Esophagus muscularis mucosa (tissue), 4 donors: ENCODE measurements at places on chromosomes 2 and 18. TPM values are rescaled to one million over a fixed set of nuclear protein-coding genes. Genes with fewer than 3 reads are reported as not detected.

Gene CYTIP
- 14.1 TPM for total RNA-seq

Gene GTF2A1L
- 39.5 TPM for total RNA-seq

Gene POTEJ
- total RNA-seq: not detected

Gene PELI1
- 21.9 TPM for total RNA-seq

Gene COLEC12
- total RNA-seq: 36.4 TPM

Gene BMP10
- total RNA-seq: not detected

Gene PPP4R1
- 129 TPM for total RNA-seq

- H3K27me3 ChIP-seq: no peaks in the 10 kb centered on the region
- no peak for DNase-seq
- H3K27ac ChIP-seq: peak overlapping the region; percentile 3
- no peak overlapping the region for H3K4me3 ChIP-seq
- H3K4me1 ChIP-seq: no peaks in the 10 kb centered on the region
Observed at GRCh38 chr2:1492711-1493430, 79.6 kb downstream of the TPO start.

DNA sequence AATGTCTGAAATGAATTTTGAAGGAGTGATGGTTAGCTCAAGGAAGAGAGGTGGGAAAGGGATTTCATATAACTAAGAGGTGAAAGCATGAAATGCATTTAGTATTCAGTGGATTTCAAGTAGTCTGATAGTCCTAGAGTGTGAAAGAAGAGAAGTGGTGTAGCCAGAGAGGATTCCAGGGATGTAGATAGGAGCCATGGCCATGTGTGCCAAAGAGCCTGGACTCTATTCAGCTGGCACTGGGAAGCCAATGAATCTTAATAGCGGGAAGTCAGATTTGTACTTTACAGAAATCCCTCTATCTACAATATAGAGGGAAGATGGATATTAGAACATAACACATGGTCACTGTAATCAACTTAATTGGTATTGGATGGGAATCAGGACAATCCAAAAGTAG is 8.3 kb upstream of the BOLL start:
- H3K36me3 ChIP-seq: no peaks in the 10 kb centered on the region
- no peak for DNase-seq
- no peak overlapping the region for H3K4me3 ChIP-seq
- no peaks in the 10 kb centered on the region for H3K4me1 ChIP-seq
- no peak overlapping the region for H3K27ac ChIP-seq

GRCh38 chr18:67919316-67919715 is 402.8 kb upstream of the DSEL start:
- no peaks in the 10 kb centered on the region for H3K4me1 ChIP-seq
- no peak for DNase-seq
- no peaks in the 10 kb centered on the region for H3K27me3 ChIP-seq
- H3K27ac ChIP-seq: no peak overlapping the region

DNA sequence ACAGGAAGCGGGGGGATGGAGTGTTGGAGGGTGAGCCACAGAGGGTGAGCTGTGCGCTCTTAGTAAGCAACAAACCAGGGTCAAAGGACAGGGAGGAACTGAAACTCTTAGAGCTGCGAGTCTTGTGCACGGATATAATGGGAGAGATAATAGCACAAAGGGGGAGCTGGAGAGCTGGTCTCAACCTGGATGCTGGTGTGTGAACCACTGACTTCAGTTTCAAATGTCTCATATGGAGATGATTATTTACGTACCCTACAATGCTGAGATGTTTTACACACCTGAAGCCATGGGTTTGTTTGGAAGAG is 35.9 kb downstream of the PTGR3 start:
- no peaks in the 10 kb centered on the region for H3K27me3 ChIP-seq
- peaks cover 9% of the 10 kb centered on the region for H3K4me1 ChIP-seq
- H3K27ac ChIP-seq: no peak overlapping the region

DNA sequence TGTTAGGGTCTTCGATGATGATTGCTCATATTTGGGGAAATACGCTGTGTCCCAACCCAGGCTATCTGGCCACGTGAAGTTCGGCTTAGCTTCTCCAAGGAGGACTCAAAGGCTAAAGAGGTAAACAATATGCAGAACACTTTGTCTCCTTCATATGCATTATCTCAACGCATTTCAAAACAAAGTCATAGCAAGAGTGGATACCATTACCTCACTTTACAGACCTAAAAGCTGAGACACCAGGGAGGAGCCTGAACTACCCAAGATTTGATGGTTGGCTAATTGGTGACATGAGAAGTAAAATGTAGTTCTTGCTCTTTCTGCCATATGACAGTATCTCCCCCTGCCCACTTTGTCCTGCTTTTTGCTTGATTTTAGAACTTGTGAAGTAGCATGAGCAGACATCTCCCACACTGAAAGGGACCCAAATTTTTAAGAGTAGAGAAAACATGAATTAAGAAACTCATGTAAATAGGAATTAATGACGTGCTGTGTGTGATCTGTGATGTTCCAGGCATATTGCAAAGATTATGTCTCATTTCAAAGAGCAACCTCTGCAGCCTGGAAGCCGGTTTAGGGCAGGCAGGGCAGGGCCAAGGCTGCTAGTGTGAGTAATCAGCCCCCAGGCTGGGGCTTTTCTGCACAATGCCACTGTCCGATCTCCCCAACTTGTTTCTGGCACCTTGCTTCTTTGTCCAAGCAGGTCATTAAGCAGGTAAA is 144.5 kb downstream of the BCL11A start:
- H3K4me3 ChIP-seq: no peak overlapping the region
- H3K27me3 ChIP-seq: no peaks in the 10 kb centered on the region
- DNase-seq: no peak
- no peak overlapping the region for H3K27ac ChIP-seq
- H3K4me1 ChIP-seq: no peaks in the 10 kb centered on the region

DNA sequence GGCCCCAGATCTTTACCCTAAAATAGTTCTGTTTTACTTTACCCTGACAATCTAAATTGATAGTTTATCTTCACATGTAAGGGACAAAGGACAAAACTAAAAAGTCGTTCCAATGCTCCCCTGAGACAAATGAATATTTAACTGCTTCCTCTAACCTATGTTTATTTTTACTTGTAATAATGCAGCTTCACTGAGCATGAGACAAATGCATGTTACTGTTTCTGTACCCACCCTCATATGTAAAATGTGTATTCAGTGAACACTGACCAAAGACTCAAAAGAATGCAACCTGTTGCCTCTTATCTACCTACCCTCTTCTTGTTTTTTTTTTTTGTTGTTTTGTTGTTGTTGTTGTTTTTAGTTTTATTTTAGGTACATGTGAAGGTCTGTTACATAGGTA is 1570.9 kb upstream of the SLC39A10 start:
- no peaks in the 10 kb centered on the region for H3K4me1 ChIP-seq
- H3K4me3 ChIP-seq: no peak overlapping the region
- H3K27me3 ChIP-seq: no peaks in the 10 kb centered on the region
- H3K36me3 ChIP-seq: no peaks in the 10 kb centered on the region

DNA sequence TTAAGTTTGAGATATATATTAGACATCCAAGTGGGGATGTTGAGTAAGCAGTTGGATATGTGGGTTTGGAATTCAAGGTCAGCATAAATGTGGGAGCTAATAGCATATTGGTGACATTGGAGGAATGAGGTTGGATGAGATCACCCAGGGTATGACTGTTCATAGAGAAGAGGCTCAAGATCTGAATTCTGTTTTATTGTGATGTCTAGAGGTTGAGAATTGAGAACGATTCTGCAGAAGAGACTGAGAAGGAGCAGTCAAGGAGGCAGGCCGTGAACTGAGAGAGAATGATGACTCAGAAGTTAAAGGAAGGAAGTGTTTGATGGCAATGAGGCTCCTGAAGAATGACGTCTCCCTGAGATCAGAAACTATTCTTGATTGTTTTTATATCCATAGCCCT is 5.9 kb downstream of the SERPINB11 start:
- H3K4me3 ChIP-seq: no peak overlapping the region
- no peaks in the 10 kb centered on the region for H3K27me3 ChIP-seq
- DNase-seq: no peak
- H3K27ac ChIP-seq: no peak overlapping the region

DNA sequence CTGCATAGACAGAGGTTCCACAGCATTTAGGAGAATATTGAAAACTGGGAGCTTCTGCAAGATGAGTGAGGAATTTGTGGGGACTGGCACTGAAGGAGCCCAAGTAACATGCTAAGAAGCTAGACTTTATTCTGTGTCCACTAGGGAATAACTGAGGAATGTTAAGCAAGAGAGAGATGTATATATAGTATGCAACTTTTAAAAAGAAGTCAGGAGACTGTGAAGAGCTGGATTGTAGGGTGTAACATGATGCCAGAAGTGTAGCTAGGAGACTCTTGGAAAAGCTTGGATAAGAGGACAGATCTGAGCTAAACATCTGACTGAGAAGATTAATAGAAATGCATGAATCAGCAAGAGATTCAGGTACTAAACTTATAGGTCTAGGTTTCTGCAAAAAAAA is 270.6 kb upstream of the MMADHC start:
- no peak overlapping the region for H3K27ac ChIP-seq
- no peaks in the 10 kb centered on the region for H3K4me1 ChIP-seq
- no peak overlapping the region for H3K4me3 ChIP-seq
- H3K27me3 ChIP-seq: no peaks in the 10 kb centered on the region

- H3K36me3 ChIP-seq: no peaks in the 10 kb centered on the region
- no peak overlapping the region for H3K4me3 ChIP-seq
- no peak overlapping the region for H3K27ac ChIP-seq
Observed at GRCh38 chr18:50700245-50701165, 119.3 kb downstream of the MRO start.

GRCh38 chr18:5746844-5747243 is 148.5 kb downstream of the TMEM200C start:
- H3K4me1 ChIP-seq: no peaks in the 10 kb centered on the region
- H3K27ac ChIP-seq: no peak overlapping the region
- H3K36me3 ChIP-seq: no peaks in the 10 kb centered on the region

DNA sequence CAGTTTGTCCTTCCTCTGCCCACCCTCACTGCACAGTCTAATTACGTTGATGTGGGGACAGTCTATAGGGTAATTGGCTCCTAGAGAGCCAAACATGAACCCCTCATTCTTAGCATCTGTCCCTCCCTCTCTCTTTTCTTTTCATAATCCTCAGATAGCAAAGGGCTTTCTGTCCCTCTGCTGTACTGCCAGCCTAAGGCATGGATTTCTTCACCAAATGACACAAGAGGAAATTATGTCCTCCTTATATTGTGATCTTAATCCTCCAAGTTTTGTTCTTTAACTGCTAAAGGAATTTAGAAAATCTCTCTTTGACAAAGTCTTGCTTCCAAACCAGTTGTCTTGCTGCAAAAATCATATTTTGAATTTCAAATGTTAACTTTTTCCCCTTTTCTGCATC is 18.5 kb downstream of the ANTXR1 start:
- no peak overlapping the region for H3K4me3 ChIP-seq
- H3K4me1 ChIP-seq: peaks cover 49% of the 10 kb centered on the region
- H3K36me3 ChIP-seq: no peaks in the 10 kb centered on the region
- no peak overlapping the region for H3K27ac ChIP-seq
- DNase-seq: peak; percentile 17
- H3K27me3 ChIP-seq: no peaks in the 10 kb centered on the region
